ENCODE measurements at places on chromosomes 1 and 21.

DNA sequence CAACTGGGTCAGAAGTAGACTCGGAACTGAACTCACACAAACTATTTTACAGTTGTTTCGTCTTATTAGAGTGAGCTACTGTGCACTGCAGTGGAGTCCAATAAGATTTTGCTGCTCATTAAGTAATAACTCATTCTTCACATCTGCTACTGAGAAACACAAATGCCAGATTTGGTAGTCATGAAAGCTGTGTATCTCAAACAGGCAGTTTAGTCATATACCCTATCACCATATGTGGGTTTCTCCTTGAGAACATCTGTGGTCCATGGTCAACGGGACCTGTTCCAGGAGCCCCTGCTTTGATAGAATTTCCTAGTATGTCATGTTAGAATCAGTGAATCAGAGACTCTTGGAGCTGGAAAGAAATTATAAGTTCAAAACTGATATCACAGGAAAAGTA is 60.4 kb downstream of the ALG14 start:
- no peak for DNase-seq

- DNase-seq = no peak
Observed at GRCh38 chr21:34519016-34519415, 7.0 kb upstream of the KCNE1 start.

DNA sequence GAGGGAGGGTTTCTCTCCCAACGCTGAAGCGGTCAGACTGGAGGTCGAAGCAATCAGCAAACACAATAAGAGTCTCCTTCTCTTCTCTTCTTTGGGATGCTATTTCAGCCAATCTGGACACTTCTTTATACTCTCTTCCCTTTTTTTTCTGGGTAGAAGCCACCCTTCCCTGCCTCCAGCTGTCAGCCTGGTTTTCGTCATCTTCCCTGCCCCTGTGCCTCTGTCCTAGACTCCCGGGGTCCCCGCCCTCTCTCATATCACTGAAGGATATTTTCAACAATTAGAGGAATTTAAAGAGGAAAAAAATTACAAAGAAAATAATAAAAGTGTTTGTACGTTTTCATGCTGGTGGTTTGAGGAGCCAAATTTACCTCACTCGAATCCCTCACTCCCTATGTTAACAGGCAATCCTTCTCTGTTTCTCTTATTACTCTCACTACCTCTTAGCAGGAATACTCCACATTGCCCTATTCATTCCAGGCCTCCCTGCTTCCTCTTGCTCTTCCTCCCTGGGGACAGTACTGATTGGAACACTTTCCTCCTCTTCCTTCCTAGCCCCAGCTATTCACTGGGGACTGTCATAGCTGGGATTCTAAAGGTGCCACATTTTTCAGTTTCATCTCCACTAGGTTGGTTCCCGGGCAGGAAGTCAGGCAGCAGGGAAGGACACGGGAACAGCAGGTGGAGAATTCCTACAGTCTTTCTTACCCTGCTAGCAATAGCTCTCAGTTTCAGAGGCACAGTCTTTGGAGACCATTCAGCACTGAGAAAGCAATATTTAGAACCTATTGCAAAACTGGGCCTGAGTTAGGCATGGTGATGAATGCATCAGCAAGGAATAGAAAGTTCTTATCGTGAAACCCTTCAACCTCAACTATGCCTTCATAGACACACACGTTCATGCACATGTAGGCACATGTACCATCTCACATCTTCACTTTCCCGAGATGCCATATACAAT is 288.0 kb downstream of the PBX1 start:
- no peak for DNase-seq

DNA sequence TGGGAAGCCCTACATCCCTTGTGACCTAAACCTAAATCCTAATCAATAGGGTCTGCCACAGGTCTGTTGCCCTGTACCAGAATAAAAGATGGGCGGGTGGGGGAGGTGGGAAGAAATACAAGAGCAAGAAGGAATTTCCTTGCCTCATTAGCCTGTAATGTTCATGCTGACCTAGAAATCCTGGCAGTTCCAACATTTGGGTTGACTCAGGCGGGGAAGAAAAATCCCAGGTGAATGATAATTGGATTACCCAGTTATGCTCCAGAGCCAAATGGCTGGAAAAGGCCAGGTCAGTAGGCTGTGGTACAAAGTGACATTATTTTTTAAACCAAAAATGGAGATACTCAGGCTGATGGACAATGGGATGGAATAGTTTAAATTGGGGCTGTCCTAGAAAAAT is 27.3 kb upstream of the A3GALT2 start:
- DNase-seq = no peak

- DNase-seq = no peak
Observed at GRCh38 chr21:45863267-45863666, 118.3 kb upstream of the COL6A1 start.

- DNase-seq = no peak
Observed at GRCh38 chr21:42806509-42807140, 72.7 kb downstream of the WDR4 start.

- DNase-seq = no peak
Observed at GRCh38 chr1:26281091-26281958, 1.4 kb downstream of the SH3BGRL3 start.

- no peak for DNase-seq
Observed at GRCh38 chr21:35350965-35351364, 301.9 kb upstream of the RUNX1 start.

DNA sequence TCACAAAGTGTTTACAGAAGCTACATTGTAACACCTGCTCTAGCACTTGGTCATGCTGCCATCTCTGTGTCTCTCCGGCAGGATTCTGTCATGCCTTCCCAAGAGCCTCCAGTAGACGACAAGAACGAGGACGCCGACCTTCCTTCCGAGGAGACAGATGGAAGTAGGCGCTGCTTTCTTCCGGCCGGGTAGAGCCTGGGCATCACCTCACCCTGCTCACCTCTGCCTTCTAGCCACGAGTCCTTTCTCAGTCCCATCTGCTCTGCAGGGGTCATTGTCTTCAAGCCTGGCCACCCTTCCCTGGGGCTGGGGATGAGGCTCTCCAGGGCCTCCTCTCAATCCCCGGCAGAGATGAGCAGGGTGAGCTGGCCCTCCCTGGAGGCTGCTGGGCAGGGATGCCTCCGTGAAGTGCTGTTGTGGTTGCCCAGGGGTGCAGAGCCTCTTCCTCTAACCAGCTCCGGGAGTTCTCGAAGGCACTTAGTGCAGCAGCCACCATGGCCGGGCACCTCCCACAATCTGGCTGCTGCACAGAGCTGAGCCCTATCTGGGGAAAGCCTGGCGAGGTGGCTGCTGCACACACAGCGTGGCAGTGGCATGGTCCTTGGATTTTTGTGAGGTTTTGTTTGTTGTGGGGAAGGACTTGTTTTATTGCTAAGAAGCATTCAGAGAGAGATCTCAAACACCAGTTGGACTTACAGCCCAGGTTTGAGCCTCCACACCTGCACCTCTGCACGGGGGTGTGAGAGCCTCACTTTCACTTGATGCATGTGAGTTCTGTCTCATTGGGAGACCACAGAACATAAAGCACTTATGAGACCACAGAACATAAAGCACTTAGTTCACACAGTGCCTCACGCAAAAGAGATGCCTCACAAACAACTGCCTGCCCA is 48.4 kb downstream of the FAAP20 start:
- no peak for DNase-seq

GRCh38 chr1:117171900-117172511 is 38.7 kb downstream of the VTCN1 start:
- no peak for DNase-seq
